ENCODE measurements at places on chromosomes 4 and X.

- no peak for DNase-seq
Measured at GRCh38 chrX:85012098-85012497, 8.4 kb downstream of the APOOL start.

GRCh38 chr4:187711586-187711985, 284.0 kb upstream of the ZFP42 start:
- no peak for DNase-seq

- no peak for DNase-seq
Measured at GRCh38 chrX:110228453-110228852, 89.4 kb downstream of the AMMECR1 start.

DNA sequence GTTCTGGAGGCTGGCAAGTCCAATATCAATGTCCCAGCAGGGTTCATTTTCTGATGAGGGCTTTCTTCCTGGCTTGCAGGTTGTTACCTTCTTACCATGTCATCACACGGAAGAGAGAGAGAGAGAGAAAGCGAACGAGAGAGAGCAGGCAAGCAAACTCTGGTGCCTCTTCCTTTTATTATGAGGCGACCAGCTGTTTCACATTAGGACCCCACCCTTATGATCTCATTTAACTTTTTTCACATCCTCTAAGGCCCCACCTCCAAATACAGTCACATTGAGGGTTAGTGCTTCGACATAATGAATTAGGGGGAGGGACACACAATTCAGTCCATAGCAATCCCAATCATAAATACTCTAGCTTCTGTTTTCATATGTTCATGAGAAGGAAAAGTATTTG, 10.6 kb upstream of the GPR174 start:
- DNase-seq: no peak

DNA sequence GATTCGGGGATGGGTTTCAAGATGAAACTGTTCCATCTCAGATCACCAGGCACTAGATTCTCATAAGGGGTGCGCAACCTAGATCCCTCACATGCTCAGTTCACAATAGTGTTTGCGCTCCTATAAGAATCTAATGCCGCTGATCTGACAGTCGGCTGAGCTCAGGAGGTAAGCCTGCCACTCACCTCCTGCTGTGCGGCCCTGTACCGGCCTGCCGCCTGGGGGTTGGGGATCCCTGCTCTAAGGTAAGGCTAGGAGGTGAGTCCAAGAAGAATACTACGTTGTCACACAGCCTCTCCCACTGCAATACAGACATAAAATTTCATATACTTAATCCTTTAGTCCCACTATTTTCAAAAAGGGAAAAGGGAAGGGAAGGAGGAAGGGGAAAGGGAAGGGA, 213.4 kb upstream of the HCCS start:
- no peak for DNase-seq

GRCh38 chr4:133068083-133068482, 81.0 kb upstream of the PCDH10 start:
- DNase-seq: no peak

DNA sequence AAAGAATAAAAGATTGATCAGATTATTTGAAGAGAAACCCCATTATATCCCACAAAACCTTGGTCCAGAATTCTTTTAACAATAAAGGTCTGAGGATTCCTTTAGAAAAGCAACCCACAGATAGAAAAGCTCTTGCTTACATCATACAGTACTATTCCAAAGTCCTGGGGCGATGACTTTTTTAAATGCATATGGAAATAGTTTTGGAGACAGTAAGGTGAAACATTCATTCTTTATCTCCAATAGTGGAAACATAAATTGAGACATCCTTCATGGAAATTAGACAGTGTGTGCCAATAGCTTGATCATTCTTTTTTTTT, 85.7 kb upstream of the UCP1 start:
- no peak for DNase-seq

DNA sequence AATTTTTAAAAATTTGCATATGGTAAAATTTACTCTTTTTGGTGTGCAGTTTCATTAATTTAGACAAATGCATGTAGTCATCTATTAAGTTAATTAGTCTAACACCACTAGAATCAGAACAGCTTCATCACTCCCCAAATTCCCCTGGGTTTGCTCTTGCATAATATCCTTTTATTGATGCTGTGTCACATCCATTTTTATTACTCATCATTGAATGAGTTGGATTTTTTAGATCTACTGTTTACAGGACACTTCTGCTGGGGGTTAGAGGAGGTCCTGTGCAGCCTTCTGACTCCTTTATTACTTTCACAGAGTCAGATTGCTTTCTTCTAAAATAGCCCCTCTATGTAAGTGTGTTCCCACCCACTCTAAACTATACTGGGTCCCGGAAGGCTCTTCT, 65.9 kb downstream of the MTHFD2L start:
- no peak for DNase-seq

GRCh38 chr4:155854582-155855226, 11.4 kb downstream of the ASIC5 start:
- DNase-seq: no peak

- no peak for DNase-seq
Measured at GRCh38 chr4:39812500-39812899, 114.6 kb downstream of the UBE2K start.

DNA sequence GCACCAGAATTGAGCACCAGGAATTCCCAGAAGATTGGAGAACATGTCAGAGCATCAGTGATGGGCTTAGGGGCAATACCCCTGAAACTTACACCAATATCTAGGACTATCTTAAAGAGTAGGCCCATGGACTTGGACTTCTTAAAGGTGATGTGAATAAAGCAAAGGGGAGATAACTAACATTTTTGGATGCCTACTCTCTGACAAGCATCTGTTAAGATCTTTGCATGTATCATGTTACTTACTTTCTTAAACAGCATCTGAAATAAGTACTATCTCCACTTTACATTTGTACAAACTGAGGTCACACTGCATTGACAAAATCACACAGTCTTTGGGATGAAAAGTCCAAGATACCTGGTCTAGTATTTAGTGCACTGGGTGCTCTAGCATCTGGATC, 258.6 kb upstream of the ARSJ start:
- no peak for DNase-seq

GRCh38 chrX:34371754-34372153, 239.6 kb upstream of the FAM47A start:
- DNase-seq: no peak

DNA sequence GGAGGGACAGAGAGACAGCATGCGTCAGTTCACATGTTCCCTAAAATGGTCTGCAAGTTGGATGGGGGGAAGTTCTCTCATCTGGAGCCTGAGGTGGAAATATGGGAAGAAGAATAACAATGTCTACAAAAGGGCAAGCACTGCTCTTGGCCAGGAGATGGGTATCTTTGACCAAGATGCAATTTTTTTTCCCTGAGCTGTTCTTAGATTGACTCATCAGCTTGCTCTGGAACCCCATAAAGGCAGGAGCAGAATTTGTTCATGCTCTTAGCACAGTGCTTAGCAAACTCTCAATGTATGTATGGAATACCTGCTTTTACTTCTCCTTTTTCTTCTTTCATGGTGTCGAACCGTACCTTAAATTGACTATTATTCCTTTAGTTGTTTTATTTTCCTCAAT, 90.5 kb upstream of the ZNF827 start:
- no peak for DNase-seq

GRCh38 chrX:52363247-52363883, 5.5 kb upstream of the XAGE2 start:
- DNase-seq: peak; percentile 59

GRCh38 chr4:177246641-177247584, 62.8 kb upstream of the NEIL3 start:
- DNase-seq: no peak

GRCh38 chr4:181674315-181674875, 568.8 kb upstream of the TENM3 start:
- DNase-seq: no peak

DNA sequence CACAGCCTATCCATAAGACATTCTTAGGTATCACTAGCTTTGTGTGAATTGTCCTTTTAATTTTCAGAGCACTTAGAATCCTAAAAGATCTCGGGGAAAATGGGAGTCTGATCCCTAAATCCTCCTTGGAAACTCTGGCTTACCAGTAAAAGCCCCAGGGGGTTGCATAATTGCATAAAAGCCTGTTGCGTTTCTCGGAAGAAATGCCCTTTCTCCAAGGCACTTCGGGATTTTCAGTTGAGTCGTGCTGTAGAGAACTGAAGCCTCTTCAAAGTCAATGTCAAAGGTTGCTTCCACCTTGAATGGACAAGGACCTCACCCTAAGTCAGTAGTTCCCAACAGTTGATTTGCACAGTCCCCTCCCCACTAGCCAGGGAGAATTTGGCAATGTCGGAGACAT, 20.8 kb downstream of the FAM184B start:
- DNase-seq: no peak

- no peak for DNase-seq
Measured at GRCh38 chr4:4887426-4887825, 28.0 kb downstream of the MSX1 start.

GRCh38 chrX:2801223-2801622, 27.5 kb upstream of the GYG2 start:
- DNase-seq: no peak

GRCh38 chr4:99918656-99919055, 24.4 kb upstream of the LAMTOR3 start:
- no peak for DNase-seq

- DNase-seq: no peak
Measured at GRCh38 chr4:182255441-182256190, 12.4 kb downstream of the TENM3 start.

Data from KBM-7 (cell line).